ENCODE measurements at places on chromosomes 4 and X.

DNA sequence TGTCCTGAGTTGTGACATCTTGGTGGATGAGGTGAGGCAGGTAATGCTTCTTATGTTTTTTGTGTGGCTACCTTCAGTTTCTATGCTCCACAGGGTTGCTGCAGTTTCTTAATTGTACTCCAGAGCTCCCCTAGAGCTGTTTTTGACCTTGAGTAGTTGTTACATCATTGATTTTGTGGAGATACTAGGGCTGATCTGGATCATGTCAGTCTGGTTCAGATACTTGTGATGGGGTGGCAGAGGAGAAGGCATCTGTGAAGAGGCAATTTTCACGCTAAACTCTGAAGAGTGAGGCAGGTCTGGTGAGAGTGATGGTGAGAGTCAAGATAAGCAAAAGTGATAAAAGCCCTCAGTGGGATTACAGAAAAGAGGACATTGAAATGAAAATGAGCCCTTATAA, 1180.2 kb downstream of the RAPGEF2 start:
- no peak for DNase-seq

GRCh38 chrX:25596921-25597320, 541.2 kb upstream of the MAGEB18 start:
- DNase-seq, result no peak

- DNase-seq, result no peak
These were observed 367.0 kb upstream of the ATOH1 start for GRCh38 chr4:93461541-93461940.

- no peak for DNase-seq
These were observed 1905.4 kb downstream of the C4orf33 start for GRCh38 chr4:131001371-131001770.

- DNase-seq, result no peak
These were observed 6.7 kb upstream of the SPON2 start for GRCh38 chr4:1179089-1179441.

- no peak for DNase-seq
These were observed 45.9 kb downstream of the HMGB2 start for GRCh38 chr4:173288296-173288695.

DNA sequence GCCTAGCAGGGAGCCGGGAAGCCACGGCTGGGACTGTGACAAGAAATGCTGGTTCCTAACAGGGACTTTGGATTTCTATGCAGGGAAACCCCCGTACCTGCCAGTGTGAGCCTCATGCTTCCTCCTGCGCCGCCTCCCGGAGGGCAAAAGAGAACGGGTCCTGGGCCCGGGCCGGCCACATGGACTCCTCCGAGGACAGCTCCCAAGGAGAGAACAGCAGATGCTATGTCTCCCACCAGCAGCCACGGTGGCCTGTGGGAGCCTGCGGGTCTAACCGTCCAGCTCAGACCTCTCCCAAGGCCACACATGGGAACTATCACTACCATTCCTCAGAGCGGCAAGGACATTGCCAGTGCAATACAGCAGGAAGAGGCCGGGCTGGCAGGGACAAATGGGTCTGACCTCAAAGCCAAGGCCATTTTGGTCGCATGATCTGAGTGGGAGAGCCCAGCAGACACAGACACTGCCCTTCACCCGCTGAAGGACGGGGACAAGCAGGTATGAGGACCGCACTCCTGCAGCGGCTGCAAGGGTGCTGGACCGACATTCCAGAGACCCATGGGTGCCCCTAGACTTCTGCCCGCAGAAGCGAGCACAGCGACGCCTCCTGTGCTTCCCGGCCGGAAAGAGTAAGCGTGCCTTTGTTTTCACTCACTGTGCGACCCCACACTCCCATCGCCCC, 4.5 kb upstream of the C4orf50 start:
- no peak for DNase-seq

GRCh38 chr4:94827481-94828110, 69.8 kb downstream of the BMPR1B start:
- DNase-seq, result no peak

DNA sequence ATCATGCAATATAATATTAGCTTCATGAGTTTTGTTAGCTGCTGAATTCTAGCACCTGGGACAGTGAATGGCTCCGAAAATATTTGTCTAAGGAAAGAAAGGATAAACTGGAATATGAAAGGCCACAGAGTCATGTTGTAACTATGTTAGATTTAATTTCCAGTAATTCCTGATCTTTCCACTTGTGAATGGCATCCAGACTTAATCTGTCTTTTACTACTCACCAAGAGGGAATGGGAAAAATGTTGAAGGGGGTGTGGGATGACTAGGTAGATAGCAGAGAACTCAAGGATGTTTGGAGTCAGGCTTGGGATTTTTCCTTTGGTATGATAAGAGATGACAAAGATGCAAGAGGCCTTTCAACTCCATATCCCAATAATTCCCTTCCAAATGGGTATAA, 9.4 kb downstream of the ADH6 start:
- no peak for DNase-seq

DNA sequence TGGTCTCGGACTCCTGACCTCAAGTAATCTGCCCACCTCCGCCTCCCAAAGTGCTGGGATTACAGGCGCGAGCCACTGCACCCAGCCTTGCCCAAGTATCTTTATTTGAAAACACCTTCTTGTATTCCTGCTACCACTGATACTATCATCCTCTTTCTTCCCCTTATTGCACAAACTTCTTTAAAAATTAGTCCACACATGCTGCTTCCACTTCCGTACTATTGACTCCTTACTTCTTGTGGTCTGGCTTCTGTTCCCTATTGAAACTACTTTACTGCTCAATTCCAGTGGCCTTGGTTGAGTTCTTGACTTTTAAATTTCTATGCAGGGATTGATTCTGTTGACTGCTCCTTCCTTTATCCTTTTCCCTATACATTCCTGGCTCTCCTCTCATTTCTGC, 38.8 kb downstream of the MTM1 start:
- DNase-seq, result no peak

DNA sequence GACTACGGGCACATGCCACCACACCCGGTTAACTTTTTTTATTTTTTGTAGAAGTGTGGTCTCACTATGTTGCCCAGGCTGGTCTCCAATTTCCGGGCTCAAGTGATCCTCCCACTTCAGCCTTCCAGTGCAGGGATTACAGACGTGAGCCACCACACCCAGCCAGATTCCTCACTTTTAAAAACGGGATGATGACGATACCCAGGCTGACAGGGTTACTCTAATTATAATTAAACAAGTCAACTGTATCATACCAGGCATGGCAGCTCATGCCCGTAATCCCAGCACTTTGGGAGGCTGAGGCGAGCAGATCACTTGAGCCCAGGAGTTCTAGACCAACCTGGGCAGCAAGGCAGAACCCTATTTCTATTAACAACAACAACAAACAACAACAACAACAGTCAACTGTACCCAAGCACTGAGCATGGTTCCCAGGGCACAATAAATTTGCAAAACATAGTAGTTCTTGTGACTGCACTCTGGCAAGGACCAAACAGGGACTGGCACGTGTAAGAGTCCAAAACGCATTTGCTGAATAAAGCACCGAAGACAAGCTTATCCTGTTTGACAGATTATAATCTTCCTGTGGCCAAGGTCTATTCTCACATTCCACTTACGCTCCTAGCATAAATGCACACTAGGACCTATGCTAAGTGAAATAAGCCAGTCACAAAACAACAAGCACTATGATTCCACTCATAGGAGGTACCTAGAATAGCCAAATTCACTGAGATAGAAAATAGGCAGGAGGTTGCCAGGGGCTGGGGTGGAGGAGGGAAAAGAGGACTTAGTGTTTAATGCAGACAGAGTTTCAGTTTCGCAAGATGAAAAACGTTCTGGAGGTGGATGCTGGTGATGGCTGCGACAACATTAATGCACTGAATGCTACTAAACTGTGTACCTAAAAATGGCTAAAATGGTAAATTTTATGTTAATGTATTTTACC, 77.5 kb downstream of the IRF2 start:
- DNase-seq, result no peak

DNA sequence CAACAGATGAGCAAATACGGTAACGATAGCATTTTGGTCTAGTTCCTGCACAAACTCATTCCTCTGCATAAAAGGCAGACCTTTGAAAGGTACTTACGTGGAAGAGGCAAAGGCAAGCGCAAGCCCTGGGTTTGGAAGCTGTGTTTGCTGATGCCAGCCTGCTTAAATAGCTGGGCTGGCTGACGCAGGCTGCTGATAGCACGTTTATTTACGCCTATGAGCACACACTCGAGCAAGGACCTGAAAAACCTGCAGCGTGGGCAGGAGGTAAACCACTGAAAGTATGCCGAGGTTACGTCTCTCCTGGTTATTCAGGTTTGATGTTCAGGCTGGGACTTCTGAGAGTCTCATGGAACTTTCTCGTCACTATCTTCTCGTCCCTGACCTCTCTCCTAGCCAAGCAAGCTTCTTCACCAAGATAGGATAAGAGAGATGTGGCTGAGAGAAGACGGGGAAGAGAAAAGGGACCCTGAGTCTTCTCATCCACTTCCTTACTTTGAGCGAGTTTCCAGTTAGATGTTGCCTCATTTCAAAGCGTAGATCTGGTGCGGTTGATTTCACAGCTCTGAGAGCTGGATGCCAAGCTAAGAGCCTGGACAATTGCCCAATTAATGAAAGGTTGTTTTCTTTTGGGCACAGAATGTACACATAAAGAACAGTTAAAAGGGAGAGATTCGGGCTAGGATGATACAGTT, at the start of gene HOPX:
Gene HOPX, minus strand, starts transcription at position 139 of the 695 bp plus-strand sequence. CDS start 23,480 bp downstream, outside the sequence.
- DNase-seq, result no peak

GRCh38 chrX:16143968-16144367, 20.6 kb downstream of the GRPR start:
- DNase-seq, result no peak

DNA sequence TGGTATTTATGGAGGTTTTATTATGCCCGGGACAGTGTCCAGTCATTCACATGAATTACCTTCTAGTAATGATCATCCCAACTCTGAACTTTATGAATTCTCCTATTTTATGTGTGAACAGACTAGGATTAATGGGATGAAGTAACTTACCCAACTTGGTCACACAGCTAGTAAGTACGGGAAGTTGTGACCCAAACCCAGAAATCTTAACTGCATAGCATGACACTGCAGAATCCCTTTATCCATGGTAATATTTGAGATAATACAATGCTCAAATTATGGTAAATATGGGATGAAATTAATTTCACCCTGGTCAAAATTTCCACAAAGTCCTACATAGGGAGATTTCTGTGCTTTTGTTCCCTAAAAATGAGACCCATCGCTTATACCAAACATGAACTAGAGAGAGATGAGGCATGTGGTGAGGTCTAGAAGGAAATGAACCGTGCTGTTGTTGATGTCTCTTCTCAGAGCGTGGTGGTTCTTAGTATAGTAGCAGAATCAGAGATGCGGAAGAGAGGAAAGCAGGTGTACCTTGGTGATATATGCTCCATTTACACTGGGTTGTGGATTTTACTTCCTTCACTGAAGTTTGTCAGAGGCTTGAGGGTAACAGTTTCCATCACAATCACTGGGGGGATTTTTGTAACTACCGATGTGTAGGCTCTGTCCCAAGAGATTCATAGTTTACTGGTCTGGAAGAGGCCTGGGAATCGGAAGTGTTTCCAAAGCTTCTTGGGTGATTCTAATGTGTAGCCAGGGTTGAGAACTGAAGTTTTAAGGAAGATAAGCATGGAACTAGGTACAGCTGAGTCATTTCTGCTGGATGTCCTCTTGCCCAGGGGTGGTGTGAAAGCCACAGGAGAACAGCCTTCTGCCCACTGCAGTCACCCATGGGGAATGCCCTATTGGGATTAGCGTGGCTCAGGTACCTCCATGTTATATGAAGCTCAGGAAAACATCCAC, 30.2 kb upstream of the FAM9C start:
- DNase-seq, result no peak

- no peak for DNase-seq
These were observed 51.7 kb downstream of the TBC1D9 start for GRCh38 chr4:140704392-140704960.

GRCh38 chrX:24846550-24847150, 152.9 kb downstream of the POLA1 start:
- DNase-seq, result no peak

DNA sequence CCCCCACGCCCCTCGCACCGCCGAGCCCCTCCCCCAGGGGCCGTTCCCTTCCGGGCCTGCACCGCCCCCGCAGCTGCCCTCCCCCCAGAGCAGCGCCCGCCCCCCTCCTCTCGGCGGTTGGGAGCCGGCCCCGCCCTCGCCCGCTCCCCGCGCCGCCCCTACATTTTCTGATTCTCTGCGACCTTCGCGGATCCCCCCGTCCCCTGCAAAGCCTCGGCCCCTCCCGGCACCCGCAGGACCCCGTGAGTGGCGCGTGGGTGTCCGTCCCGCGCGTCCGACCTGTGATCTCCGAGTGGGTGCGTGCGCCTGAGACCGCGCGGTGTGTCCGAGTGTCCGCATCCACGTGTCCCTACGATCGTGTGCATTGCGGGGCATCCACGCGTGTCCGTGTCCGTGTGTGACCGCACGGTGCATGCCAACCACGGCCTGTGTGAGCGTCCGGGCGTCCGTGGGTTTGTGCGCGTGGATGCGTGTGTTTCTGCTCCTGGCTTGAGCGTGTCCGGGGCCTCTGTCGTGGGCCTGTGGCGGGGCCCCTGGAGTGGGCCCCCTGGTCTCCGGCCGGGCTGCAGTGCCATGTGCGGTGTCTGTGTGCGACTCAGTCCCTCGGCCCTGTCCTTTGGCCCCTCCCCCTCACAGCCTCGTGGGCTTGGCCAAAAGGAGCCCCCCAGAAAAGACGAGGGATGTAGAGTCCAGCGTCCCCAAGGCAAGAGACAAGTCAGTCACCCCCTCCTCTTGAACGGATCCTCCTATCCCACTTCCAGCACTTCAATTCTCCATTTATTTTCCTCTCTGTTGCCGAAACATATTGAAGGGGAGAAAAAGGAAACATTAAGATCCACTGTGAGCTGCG, 8.8 kb upstream of the NKX1-1 start:
- DNase-seq, result no peak

DNA sequence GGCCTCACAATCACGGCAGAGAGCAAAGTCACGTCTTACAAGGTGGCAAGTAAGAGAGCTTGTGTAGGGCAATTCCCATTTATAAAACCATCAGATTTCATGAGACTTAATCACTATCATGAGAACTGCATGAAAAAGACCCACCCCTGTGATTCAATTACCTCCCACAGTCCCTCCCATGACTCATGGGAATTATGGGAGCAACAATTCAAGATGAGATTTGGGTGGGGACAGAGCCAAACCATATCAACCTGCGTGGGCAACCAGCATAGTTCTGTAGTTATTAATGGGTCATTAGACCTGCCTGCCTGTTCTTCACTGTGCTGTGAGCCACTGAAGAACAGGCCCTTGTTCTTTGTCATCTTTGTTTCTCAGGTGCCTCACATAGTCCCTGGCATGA, 593.7 kb upstream of the BOD1L1 start:
- DNase-seq, result no peak

DNA sequence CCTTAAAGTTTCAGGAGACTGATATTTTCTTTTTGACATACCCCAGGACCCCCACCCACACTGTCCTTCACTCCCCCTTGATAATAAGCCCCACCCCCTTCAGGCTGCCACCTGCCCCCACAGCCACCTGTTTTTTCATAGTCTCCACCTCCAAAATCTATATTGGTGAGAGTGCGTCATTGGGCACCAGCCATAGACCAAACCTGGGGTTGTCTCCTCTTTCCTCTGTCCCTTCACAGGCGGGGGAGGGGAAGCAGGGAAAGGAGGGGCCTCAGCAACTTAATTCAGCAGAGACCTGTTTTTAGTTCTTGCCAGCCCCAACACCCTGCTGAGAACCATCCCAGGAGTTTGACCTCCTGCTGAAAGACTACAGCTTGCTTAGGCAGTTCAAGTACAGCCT, 1.1 kb downstream of the ARHGAP36 start:
- DNase-seq, result no peak
